ENCODE measurements at places on chromosomes 2 and 18. TPM values are rescaled to one million over a fixed set of nuclear protein-coding genes. Genes with fewer than 3 reads are reported as not detected.

Gene LYG2
- not detected for total RNA-seq

Gene RFX8
- total RNA-seq = not detected

Gene VAMP5
- total RNA-seq = 3.0 TPM

Gene GCG
- 129 TPM for total RNA-seq

Gene SULT1C2
- total RNA-seq = 13.2 TPM

Gene FAM110C
- total RNA-seq = 20.4 TPM

Gene LRRFIP1
- 49.8 TPM for total RNA-seq

Gene GALNT5
- 3.1 TPM for total RNA-seq

- DNase-seq = peak; percentile 56
Observed at GRCh38 chr18:58194028-58194427, 150.0 kb downstream of the NEDD4L start.

- no peak for DNase-seq
Observed at GRCh38 chr2:100645695-100646429, 83.1 kb downstream of the PDCL3 start.

- no peak for DNase-seq
Observed at GRCh38 chr2:83665894-83666293, 793.2 kb downstream of the SUCLG1 start.

GRCh38 chr2:227765788-227766372 lies 20.2 kb downstream of the SCYGR8 start:
- DNase-seq = no peak

GRCh38 chr18:48594471-48595094 lies 55.8 kb downstream of the CTIF start:
- no peak for DNase-seq

DNA sequence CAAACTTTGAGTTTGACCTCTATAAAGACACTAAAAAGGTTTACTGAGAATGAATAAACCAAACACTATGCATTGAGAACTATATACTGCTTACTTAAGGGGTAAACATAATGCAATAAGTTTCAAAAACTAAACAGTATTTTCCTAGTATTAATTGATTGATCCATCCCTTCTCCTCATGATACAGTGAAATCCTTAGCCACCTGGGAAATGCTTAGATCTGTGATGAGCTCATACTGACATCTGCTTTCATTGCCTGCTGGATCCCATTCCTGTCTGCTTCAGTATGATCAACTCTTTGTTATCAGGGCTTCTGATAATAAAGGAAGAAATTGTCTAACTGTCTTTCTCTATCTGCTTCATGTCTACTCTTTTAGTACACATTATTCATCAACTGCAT lies 74.9 kb upstream of the UBE2E3 start:
- no peak for DNase-seq

DNA sequence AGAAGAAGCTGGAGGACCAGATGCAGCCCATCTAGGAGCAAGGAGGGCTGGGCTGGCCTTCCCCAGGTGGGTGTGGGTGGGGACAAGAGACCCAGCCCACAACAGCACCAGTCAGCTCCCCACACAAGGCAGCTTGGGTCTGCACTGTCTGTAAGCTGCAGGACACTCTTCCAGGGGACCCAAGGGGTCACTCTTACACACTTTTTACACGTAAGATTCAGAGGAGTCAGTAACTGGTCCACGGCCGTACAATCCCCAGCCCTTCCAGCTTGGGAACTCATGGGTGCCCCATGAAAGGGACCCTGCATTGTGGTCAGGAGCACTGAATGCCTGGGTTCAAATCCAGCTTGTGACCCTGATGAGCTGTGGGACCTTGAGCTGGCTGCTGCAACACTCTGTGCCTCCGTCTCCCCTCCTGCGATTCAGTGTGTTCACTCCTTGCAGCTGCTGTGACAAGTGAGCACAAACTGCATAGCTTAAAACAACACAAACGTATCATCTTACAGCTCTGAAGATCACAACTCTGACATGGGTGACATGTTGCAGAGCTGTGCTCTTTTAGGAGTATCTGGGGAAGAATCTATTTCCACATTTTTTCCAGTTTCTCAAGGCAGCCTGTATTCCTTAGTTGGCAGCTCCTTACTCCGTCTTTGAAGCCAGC lies 11.1 kb upstream of the SLC66A3 start:
- no peak for DNase-seq

- no peak for DNase-seq
Observed at GRCh38 chr2:85748985-85749875, 4.6 kb upstream of the ATOH8 start.

- DNase-seq = no peak
Observed at GRCh38 chr2:143467011-143467410, 337.8 kb downstream of the ARHGAP15 start.

- no peak for DNase-seq
Observed at GRCh38 chr2:48113767-48114166, 207.5 kb upstream of the FBXO11 start.

DNA sequence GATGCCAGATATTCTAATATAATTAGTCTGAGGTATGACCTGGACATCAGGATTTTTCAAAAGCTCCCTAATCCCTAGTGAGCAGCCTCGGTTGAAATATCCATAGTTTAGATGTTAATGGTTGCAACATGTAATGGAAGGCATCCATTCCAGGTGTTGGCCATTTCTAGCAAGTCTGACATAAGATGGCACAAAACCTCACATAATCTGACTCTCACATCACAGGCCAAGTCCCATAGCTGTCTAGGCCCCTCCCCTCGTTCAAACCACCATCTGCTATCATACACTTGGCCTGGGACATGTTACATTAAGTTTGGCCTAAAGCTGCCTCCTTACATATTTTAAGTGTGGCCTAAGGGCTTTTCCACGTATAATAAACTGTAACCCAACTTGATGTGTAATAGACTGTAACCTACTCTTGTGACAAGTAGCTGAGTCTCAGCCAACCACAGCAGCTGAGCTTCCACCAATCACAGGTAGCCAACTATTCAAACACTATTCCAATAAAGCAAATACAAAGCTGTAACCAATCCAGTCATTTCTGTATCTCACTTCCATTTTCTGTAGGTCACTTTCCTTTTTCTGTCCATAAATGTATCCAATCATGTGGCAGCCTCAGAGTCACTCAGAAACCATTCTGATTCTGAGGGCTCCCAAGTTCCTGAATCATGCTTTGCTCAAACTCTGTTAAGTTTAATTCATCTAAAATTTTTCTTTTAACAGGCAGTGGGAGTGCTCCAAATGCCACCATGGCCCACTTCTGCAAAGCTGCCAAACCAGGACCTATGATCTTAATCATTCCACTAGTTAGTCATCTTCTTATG lies 59.4 kb downstream of the ADD2 start:
- DNase-seq = no peak

GRCh38 chr18:42533009-42533575 lies 578.1 kb downstream of the PIK3C3 start:
- no peak for DNase-seq

DNA sequence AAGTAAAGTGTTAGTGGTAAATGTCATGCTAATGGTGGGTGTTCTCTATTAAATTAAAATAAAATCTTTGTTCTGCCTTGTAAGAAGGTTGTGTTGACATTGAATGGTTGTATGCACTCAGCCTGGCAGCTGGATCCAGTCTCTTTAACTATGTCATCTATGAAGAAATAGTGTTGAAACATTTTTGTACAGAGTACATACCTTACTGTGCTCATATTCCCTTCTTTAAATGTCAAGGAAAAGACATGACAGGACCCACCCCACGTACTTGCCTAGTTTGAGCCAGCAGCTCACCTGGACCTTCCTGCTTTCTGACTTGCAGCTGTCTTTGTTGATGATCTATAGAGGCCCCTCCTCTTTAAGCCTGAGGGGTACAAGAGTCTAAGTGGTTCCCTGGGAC lies 85.6 kb upstream of the ST3GAL5 start:
- DNase-seq = no peak

DNA sequence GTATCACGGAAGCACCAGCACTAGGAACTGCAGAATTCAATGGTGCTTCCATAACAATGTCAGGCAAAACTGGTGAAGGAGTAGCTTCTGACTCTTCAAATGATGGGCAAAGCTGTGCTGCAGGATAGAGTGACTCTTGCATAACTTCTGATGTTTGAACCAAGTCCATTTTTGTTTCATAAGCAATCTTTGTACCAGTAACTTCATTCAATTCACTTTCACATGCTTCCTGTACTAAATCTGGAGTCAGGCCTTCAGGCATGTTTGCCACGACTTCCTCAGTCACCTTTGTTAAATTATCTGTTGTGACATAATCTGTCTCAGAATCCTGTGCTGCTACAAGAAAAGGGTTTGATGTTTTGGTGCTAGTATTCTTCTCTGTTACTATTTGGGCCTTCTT lies 24.0 kb downstream of the RTN4 start:
- DNase-seq = no peak

DNA sequence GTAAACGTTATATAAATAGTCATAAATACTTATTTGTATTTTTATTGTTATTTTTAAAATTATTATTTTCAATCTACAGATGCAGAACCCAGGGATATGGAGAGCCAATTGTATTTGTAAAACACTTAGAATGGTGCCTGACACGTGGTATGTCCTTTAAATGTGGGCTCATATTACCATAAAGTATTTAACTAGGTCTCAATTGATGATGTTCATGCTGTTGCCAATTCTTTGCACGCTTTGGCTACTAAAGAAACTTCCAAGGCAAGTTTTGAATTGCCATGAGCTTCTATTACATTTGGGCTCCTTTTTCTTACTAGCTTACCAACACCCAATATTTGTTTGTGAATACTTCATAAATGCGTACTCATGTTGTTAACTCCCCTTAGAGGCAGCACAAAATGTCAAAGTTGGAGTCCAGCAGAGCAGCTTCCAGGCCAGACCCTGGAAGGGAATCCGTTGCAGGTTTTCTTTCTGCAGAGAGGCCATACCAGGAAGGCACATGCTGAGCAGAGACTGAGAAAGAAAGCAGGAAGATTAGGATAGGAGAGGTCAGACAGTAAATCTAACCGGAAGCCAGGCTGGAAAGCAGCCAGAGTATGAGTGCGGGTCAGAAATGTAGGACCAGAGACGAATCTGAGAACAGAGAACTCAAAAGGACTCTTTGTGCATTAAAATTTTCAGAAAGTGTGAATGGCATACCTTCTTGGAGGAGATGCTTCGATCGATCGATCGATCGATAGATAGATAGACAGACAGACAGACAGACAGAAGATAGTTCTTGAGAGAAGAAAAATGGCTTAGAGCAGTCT lies 4.2 kb upstream of the NOSTRIN start:
- no peak for DNase-seq

DNA sequence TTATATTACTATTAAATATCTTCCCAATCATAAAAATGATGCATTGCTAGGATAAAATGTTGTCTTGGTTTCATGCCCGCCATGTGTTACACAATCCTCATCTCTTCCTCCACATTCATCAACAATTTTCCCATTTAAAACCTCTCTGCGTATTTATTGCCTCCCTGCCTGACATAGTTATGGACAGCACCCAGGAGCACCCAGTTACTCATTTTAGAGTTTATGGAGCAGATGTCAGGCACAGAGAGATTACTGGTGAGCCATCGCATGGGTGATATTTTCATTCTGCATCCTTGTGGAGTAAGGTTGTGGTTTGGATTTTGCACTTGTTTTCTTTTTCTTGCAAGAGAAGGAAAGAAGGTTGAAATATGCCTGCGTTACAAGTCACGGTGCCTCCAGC lies 116.7 kb upstream of the NPAS2 start:
- DNase-seq = no peak

DNA sequence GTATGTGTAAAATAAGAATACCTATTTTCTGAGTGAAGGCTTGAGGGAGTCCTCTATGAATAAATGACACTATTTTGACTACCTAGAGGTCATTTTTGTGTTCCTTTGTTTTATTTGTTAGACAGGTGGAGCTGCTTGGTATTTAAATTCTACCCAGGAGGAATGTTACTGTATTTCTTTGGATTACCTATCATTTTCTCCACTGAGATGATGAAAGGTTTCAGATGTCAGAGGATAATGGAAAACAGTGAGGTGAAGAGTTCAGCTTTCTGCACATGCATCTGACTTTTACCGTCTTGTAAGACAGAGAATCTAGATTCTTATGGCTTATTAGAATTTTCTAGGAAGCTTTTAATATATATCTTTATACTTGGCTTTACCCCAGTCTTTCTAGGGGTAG lies 689.8 kb upstream of the NXPH2 start:
- no peak for DNase-seq

DNA sequence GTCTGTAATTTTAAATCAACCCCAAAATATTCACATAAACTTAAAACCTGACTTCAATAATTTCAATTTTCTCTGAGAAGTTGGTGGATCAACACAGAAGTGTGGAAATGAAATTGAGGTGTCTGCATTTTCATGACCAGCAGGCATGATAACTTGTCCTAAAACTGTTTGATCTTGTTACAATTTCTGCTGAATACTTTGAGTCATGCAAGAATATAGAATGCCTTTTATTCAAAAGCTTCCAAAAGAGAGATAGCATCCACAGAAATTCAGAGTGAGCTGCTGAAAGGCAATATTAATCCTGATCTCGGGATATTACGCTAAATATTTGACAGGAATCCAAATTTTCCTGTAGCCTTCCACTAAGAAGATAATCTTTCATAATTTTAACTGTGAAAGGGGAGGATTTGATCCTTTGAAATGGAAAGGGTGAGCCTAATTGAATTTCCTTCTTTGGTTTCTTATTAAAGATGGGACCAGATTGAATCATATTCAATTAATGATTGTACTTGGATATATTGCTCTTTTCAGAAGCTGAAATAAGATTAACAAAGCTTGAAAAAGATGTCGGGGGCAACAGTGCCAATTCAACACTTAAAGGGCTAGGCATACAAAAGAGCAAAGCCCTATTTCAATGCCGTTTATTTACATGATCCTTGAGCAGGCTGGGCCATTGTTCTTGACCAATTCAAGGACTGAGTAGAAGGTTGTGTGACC lies 129.3 kb downstream of the NCKAP5 start:
- no peak for DNase-seq
